Muscle of leg (tissue), 16 donors: ENCODE measurements at places on chromosomes 3 and 15.

DNA sequence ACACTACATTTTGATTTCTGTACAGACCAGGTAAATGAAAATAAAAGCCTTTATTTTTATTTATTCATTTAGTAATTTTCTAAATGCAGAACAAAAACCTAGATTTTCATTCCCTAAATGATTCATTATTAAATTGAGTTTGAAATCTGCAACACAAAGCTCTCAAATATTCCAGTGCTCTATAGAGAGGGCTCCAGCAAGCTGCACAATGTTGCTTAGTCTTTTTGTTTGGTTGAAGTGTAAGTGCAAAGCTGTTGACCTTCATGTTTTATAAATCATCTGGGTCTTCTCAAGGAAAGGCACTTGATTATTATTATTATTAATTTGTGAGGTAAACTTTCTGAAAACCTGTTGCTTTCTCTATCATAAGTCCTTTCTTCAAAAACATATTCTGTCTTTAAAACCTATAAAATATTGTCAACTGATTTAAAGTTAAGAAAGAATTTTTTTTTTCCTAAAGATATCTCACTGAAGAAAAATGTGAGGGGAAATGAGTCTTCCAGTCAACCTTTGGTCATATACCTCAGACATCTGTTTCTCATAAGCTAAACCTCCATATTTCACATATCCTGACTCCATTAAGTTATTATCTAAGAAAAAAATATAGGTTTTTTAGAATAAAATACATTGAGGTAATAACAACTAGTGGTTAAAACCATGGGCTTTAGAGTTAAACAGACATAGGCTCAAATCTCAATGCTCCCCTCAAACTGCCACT, 100.7 kb downstream of the ZIC4 start:
- DNase-seq: no peak

GRCh38 chr3:117302428-117302827, 592.8 kb downstream of the TUSC7 start:
- DNase-seq: no peak

- DNase-seq: no peak
Observed at GRCh38 chr3:42733501-42734262, 31.1 kb upstream of the HHATL start.

GRCh38 chr3:97301114-97301513, 463.4 kb upstream of the ARL6 start:
- no peak for DNase-seq

GRCh38 chr15:81419332-81419943, 45.4 kb upstream of the TMC3 start:
- peak; percentile 68 for DNase-seq

DNA sequence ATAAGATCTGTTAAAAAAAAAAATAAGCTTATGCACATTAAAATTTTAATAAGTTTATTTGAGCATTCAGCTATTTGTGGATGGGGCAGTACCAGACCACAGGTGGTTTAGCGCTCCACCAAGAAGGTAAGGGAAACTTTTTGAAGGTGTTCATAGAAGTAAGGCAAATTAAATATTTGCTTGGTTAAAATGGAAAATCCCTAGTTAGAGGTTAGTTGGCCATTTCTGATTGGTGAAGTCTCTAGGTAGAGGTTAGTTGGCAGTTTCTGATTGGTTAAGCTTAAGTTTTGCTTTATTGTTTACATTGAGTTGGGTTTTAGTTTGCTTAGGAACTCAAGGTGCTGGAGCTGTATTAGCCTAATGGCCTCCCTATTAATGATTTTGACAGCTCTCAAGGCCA, 30.7 kb downstream of the SCN11A start:
- DNase-seq: no peak

DNA sequence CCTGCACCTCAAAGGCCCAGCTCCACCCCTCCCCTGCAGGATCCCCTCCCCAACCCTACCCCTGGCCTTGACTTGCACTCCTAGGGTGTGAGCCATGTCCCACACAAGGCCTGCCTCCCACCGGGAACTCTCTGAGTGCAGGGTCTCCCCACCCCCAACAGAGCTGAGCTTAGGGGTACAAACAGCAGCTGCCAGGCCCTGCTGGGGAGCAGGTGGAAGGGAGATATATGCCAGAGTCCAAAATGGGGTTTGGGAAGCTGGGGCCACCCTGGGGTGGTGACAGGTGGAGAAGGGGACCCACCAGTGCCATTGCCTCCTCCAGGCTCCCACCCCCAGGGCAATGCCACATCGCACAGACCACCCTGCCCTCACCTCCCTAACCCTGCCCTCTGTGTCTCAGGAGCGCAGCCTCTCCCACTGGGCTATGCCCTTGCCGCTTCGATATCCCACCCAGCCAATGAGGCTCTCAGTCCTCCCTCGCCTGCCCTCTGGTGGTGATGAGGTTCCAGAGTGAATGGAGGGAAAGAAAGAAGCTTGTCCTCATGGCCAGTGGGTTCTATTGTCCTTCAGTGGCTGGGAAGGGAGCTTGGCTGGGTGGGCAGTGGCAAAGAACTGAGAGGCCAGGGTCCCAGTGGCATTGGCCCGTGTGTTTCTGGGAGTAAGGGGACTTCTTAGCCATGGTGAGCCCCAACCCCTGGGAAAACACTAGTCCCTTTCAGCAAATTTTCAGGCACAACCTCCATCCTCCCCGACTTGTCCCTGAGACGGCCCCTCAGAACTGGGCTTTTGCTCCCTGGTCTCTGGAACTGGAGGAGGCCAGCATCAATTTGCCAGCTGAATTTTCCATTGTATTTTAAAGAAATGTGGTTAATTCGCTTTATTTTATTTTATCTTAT, 46.8 kb downstream of the CYP11A1 start:
- peak; percentile 85 for DNase-seq

DNA sequence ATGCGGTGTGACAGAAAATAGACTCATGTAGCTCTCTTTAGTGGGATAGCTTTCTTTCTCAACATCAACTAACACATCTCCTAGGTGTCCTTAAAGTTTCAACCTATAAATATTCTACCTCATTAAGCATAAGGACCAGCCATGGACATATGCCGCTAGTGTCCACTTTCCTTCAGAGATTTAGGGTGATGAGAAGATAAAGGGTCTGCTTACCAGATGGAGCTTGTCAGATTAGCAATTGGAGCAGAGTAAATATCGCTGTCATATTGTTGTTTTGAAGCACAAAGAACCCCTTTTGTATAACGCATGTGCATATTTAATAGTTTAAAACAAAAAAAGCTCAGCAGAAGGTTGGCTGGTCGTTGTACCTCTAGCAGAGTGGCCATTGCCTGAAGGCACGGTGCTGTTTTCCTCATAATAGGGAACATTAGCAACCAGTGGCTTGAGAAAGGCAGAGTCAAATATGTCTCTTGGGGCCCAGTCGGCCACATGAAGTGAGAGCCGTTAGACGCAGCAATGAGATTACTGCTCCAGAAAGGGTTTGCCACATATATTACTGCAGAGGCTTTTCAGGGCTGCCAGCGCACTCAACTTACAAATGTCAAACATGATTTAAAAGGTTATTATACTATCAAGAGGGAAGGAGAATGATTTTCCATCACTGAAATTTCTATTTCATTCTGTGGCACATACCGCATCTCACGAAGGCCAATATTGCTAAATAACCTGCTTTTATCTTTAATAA, 264.2 kb downstream of the ROBO2 start:
- no peak for DNase-seq

- DNase-seq: no peak
Observed at GRCh38 chr3:56025326-56025725, 442.9 kb downstream of the ERC2 start.

DNA sequence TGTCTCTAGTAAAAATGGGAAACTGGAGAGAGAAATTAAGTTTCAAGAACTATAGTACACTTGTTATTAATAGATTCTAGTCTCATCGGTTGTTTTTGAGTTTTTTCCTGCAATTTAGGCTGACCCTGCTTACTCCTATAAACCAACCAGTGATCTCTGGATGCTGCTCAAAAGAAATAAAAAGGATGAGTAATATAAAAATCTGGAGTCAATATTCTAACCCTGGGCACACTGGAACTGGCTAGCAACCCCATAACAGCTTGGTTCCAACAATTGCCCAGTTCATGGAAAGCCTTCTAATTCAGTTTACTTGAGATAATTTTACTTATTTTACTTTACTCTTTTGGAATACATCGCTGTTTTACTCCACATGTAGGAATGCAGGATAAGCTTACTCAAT, 211.6 kb downstream of the GBE1 start:
- no peak for DNase-seq

- no peak for DNase-seq
Observed at GRCh38 chr15:95989392-95989791, 341.1 kb upstream of the NR2F2 start.

DNA sequence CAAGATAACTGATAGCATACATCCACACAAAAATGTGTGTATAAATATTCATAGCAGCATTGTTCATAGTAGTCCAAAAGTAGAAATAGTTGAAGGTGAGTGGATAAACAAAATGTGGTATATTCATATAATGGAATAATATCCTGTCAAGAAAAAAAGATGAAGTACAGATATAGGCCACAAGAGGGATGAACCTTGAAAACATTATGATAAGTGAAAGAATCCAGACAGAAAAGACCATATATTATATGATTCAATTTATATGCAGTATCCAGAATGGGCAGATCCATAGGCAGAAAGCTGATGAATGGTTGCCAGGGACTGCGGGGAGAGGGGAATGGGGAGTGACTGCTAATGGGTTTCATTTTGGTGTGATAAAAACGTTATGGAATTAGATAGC, 54.3 kb upstream of the TNIK start:
- DNase-seq: no peak

DNA sequence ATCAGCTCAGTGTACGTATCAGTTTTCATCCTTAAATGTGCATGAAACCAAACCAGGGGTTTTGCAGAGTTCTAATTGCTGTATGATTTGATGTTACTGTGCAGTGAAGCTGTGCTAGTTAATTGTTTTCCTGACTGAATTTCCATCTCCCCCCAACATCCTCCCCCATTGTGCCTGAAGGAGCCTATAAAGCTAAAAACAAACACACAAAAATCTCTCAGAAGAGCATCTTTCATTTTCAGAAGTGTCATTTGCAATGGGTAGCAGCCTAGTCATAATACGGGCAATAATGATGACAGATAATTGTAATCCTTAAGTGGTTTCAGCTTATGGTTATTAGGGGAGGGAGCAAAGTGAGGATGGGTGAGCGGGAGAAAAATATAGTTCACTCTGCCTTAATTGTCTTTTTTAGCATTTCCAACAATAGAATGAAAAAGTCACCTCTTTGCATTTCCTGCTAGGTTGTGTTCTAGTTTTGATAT, 207.9 kb upstream of the TBL1XR1 start:
- no peak for DNase-seq

DNA sequence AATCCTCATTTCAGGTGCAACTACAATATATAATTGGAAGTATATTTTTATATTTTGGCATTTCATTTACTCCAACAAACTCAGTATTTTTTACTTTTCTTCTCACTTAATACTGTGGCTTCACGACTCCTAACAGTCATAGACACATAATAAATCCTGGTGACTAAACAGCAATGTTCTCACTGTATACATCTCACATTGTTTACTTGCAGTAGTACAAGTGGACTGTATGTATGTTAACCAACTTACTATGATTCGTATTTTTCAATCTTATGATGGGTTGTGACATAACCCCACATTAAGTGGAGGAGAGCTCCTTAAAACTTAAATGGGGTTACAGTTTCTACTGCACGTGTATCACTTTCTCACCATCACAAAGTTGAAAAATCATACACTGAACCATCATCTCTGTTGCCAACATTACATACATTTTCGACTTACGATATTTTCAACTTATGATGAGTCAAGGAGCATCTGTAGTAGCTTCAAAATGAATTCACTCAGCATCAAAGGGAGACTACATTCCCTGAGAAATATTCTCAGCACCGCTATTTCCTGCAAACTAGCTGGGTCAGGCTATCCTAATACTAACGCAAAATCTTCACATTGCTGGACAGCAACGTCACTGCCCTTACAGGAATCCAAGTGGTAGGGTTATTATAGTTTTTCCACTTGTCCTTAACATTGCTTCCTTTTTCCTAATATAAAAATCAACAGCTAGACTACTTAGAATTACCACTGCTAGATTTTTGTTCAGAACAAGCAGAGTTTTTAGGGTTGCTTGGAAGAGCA, 7.3 kb downstream of the ADAM10 start:
- peak; percentile 78 for DNase-seq

GRCh38 chr3:45130476-45130875, 15.7 kb downstream of the CDCP1 start:
- no peak for DNase-seq

DNA sequence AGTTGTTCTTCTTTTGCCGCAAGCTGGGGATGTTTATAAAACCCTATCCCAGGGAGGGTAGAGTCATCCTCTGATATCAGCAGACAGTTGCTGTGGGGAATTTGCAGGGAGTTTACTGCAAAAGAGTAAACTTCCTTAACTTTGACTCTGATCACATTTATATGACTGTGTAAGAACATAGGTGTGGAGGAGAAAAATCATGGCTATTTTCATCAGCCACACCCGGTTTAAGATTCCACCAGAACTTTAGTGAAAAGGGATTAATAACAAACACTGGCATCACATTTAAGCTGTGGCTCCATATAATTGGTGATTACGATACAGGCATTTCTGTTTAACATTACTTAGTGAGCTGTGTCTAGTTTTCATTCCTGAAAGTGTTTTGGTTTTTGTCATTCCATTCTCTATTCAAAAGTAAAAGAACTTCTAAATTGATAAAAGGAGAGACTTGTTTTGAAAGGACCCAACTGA, 143.1 kb downstream of the MYLK start:
- DNase-seq: no peak

GRCh38 chr15:101050623-101051290, 131.6 kb downstream of the LRRK1 start:
- no peak for DNase-seq

- no peak for DNase-seq
Observed at GRCh38 chr3:74315291-74315690, 299.2 kb downstream of the CNTN3 start.

DNA sequence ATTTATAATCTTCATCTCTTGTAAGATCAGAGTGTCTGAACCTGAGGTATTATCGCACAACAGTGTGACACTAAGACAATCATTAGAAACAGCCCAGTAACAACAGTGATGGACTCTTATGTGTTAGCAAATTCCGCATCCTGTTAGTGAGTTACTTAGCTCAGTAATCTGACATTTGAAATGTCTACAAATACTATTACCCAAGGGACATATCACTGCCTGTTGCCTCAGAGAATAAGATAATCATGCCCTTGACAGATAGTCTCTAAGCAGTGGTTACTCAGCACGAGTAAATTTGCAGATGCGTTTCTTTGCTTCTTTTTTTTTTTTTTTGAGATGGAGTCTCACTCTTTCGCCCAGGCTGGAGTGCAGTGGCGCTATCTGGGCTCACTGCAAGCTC, 13.4 kb upstream of the RTP1 start:
- no peak for DNase-seq

DNA sequence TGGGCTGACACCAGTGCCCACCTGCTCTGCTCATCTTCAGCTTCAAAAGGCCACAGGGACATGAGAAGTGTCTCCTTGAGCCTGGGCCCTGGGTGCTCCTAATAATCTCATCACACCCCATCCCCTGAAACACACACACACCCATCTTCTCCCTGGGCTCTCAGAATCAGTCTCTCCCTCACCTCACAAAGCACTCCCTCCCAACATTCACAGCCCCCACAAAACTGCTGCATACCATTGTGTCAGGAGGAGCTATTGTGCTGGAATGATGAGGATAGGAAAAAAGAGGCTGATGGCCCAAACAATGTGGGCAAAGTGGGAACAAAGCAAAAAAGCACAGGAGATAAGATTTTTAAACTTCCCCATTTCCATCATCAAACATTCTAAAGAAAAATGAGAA, 16.8 kb downstream of the FOXP1 start:
- no peak for DNase-seq

GRCh38 chr3:49377483-49377882, 19.3 kb upstream of the GPX1 start:
- no peak for DNase-seq

GRCh38 chr3:284322-284721, 87.8 kb downstream of the CHL1 start:
- DNase-seq: no peak

GRCh38 chr3:124513610-124513997, 216.6 kb upstream of the UMPS start:
- DNase-seq: no peak
